ENCODE measurements at places on chromosomes 16 and 17. TPM values are rescaled to one million over a fixed set of nuclear protein-coding genes. Genes with fewer than 3 reads are reported as not detected.

GRCh38 chr17:32141258-32141657, 1.0 kb upstream of the RHOT1 start:
- no peak for DNase-seq

- DNase-seq, result no peak
Observed at GRCh38 chr16:73616166-73616753, 568.3 kb upstream of the ZFHX3 start.

Gene SNAI3
- total RNA-seq, result 7.7 TPM

DNA sequence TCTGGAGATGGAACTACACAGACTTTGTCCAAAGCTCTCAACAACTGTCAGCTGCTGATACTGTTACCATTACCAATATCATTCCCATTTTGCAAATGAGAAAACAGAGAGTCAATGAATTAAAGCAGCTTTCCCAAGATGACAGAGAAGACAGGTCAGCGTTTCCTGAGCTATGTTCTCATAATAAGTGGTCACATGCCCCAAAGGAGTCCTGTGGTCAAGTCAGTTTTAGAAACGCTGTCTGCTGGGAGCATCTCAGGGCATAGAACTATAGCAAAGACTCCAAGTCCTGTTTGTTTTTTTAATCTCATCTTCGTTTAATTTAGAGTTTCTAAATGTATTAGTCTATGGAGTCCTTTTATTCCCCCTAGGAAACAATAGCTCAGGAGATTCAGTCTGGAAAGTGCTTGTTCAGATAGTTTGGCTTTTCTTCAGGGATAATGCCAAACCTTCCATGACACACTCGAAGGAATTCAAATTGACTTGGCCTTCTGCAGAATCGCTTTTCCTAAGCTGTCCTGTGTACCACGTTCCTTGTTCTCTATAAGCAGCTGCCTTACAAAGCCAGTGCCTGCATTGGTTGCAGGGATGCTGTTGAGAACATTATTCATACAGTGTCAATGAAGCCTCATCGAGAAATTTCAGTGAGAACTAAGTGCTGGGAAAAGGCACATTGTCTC, 12.1 kb downstream of the CCDC42 start:
- no peak for DNase-seq

- no peak for DNase-seq
Observed at GRCh38 chr17:47401100-47401499, 77.3 kb downstream of the EFCAB13 start.

DNA sequence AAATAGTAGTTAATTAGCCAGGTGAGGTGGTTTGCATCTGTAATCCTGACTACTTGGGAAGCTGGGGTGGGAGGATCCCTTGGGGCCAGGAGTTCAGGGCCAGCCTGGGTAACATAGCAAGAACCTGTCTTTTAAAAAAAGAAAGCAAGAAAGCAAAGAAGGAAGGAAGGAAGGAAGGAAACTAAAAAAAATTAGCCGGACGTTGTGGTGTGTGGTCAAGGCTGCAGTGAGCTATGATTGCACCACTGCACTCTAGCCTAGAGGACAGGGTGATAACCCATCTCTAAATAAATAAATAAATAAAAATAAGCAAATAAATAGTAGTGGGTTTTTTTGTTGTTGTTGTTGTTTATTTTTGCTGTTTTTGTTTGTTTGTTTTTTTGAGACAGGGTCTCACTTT, 39.3 kb upstream of the MAP2K6 start:
- no peak for DNase-seq

Gene DHX40
- total RNA-seq, result 40.6 TPM

DNA sequence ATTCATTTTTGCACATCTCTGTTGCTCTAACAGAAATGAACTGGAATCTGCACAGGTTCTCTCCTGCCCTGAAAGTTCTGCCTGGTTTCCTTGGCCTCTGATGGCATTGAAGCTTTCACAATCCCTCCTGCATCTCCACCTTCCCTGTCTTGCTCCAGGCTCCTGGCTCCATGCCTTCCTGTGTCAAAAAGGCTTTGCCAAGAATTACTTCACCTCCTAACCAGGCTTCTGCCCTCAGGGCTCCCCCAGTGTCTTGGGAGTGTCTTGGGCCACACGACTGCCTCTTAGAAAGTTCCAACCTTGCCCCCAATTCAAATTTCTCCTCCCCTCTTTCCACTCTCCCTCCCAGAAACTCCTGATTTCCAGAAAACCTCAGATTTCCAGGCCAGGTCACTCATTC, 37.0 kb upstream of the DNAH9 start:
- no peak for DNase-seq

DNA sequence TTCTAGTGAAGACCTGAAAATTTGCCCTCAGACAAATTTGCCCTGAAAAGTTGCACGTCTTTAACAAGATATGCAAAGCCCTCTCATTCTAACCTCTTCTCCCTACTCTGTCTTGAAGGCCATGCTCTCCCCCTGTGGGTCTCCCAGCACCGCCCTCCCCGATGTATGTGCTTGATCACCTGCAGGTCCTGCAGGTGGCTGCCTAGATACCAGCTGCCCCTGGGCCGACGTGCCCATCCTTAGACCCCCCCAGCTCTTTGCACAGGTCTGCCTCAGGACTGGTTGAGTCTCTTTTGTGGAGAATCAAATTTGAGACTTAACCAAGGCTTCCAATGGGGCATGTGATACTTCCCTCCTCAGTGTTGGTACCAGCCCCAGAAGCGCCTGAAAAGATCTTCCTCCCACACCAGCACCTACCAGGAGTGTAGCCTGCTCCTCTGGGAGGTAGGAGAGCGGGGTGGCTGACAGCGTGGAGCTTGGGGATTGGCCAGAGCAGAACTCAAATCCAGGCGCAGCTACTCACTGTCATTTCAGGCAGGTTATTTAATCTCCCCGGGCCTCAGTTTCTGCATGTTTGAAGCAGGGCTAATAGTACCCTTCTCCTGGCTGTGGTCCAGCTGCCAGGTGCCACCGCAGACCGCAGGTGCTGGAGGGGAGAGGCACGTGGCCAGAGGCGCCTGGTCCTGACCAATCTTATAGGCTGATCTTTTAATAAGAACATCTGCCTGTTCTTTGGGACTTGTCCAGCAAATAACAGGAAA, 4.5 kb upstream of the MRPL38 start:
- DNase-seq, result no peak

DNA sequence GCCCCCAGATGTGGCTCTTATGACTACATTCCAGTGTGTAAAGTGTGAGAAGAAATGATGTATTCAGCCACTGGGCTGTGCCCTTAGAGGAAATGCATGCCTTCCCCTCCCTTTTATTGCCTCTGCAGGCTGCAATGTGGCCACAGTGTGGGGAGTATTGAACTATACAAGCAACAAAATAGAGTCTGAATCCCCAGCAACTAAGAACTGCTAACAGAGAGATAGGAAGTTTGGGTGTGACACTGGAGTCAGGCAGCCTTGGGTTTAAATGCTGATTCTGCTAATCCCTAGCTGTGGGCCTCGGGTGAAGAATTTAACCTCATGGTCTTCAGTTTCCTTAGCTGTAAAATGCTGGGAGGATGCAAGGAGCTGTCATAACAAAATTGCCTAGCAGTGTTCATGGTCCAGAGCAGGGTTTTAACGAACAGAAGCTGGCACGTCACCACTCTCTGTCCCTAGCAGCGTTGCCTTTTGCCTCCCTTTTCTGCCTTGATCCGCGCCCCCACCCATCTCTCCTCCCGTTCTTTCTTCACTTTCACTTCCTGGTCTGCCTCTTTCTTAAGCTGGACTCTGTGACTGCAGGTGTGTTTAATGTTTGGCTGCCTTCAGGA, 50.3 kb downstream of the KPNA2 start:
- no peak for DNase-seq

Gene CDRT15
- not detected for total RNA-seq

DNA sequence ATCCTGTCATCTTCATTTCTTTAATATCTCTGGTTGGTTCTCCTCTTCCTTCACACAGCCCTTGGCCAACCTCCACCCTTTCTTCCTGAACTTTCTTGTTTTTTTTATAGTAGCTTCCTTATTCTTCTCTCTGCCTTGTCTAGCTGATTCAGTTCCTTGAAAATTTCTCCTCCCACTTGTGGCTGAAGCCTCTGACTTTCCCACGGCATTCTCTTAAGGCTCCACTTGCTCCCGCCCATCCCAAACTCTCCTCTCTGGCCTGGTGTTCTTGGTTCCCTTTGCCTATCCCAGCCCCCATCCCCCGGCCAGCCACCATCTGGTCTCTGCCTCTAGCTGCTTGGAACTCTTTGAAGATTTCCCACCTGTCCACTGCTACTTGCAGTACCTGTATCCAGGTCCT, 29.1 kb downstream of the NLRP1 start:
- DNase-seq, result no peak

- DNase-seq, result no peak
Observed at GRCh38 chr17:7700510-7700909, 4.5 kb upstream of the EFNB3 start.

Gene TAOK1
- 54.3 TPM for total RNA-seq

GRCh38 chr16:2155977-2156848, 631 bp downstream of the TRAF7 start:
- DNase-seq, result no peak

Gene EVI2A
- total RNA-seq, result 41.5 TPM

DNA sequence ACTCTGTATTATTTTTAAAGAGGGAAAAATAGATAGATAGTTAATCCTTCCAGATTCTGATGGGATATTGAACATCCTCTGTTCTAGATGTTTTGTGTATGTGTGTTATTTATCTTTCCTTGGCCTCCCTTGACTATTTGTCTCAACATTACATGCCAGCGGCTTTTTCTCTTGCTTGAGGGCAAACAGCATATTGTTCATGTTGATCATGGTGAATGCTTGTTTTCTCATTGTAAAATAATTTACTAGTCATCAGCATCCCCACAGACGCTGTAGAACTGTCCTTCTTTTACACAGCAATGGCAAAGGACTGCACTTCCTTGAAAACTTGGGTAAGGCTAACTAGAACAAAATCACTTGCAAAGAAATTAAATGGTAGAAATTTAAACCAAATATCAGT, 1376.4 kb upstream of the GOT2 start:
- no peak for DNase-seq

Gene MEOX1
- total RNA-seq, result 5.5 TPM

DNA sequence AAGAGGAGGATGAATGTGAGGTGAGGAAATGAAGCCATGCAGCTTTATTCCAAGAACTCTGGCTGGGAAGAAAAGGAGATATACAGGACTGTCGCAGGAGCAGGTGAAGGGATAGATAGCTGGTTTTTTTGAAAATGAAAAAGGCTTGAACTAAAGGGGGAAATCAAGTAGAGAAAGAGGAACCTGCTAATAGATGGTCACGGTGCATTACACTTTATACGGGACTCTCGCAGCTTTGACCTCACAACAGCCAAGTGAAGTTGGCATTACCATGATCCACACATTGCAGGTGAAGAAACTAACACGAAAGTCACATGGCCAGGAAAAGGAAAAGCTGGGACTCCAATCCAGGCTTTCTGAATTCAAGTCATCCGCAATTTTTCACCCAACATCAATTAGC, 86.9 kb downstream of the HS3ST2 start:
- DNase-seq, result no peak

Gene MT1E
- 8.7 TPM for total RNA-seq

GRCh38 chr17:38469875-38470274, 41.6 kb downstream of the ARHGAP23 start:
- DNase-seq, result no peak

DNA sequence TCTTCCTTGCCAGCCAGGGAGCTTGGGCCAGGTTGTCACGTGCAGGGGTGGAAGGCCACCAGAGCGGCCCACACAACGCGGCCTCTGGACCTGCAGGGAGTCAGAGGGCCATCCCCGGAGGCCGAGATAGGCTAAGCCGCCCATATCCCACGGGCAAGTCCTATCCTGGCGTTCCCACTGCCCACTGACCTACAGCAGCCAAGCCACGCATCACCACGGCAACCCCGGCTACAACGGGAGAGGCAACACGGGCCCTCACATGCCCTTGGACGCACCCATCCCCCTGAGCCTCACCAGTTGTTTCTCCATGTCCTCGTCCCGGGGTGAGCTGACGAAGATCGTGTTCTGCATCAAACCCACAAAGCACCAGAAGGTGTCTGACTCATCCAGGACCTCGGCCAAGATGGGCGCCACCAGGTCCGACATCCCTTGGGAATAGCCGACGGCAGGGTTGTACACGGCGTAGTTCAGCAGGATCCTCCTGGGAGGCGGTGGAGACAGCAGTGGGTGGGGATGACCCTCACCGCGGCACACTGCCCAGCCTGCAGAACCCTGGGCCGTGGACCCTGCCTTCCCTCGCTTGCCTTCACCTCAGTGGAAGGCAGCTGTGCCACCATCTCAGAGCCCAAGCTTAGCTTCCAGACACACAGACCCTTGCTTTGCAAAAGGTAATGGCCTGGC, 88.2 kb downstream of the TBC1D16 start:
- no peak for DNase-seq

Gene PLCG2
- total RNA-seq, result 4.2 TPM

Gene KIF18B
- total RNA-seq, result not detected

Gene KRTAP9-1
- not detected for total RNA-seq

GRCh38 chr16:57628783-57629293, 408 bp downstream of the ADGRG1 start:
- DNase-seq, result no peak

DNA sequence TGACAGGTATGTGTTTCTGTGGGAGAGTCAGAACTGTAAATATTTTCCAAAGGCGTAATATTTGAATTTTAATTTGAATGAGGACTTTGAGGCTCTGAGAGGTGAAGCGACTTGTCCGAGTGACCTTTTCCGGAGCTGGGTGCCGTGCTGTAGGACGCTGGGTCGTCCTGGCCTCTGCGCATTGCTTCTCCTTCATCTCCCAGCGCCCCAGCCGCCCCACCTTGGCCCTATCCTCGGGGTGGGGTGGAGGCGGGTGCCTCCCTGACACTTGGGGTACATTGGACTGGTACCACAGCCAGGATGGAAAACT, 147.8 kb downstream of the SPECC1 start:
- DNase-seq, result no peak

Gene SGF29
- total RNA-seq, result 53.7 TPM

Gene CDH8
- not detected for total RNA-seq

GRCh38 chr16:22692034-22692433, 121.9 kb upstream of the HS3ST2 start:
- no peak for DNase-seq

Gene SMTNL2
- total RNA-seq, result not detected

DNA sequence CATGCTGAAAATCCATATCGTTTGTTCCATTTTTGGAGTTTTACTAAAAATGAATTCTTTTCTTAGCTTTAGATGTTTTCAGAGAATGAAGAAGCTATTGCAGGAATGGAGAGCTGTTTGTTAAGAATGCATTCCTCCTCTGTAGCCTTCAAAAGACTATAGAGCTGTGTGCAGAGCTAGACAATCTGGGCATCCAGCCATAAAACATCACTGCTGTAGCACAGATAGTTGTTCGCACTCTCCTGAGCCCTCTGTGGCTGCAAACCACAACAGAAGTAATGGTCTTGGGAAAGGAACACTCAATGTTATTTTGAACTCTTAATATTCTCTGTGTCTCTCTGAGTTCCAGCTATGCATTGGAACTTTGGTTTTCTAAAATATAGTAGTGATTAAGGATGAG, 4.9 kb downstream of the TNRC6C start:
- no peak for DNase-seq

Gene PERCC1
- not detected for total RNA-seq

Gene CSH1
- 11.3 TPM for total RNA-seq
